ENCODE measurements at places on chromosomes 1 and 21.

- no peak for DNase-seq
These were observed 27.8 kb downstream of the ASAP3 start for GRCh38 chr1:23456226-23456625.

DNA sequence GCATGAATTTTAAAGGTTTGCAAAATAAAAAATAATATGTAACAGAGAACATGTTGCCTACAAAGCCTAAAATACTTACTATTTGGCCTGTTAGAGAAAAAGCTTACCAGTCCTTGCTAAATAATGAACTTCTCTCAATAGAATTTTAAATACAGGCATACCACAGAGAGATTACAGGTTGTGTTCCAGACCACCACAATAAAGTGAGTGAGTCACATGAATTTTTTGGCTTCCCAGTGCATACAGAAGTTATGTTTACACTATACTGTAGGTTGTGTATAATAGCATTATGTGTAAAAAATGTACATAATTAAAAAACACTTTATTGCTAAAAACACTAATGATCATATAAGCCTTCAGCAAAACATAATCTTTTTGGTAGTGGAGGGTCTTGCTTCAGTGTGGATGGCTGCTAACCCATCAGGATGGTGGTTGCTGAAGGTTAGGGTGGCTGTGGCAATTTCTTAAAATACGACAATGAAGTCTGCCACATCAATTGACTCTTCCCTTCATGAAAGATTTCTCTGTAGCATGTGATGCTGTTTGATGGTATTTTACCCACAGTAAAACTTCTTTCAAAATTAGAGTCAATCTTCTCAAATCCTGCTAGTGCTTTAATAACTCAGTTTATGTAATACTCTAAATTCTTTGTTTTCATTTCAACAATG, 48.6 kb downstream of the SCYL3 start:
- no peak for DNase-seq

DNA sequence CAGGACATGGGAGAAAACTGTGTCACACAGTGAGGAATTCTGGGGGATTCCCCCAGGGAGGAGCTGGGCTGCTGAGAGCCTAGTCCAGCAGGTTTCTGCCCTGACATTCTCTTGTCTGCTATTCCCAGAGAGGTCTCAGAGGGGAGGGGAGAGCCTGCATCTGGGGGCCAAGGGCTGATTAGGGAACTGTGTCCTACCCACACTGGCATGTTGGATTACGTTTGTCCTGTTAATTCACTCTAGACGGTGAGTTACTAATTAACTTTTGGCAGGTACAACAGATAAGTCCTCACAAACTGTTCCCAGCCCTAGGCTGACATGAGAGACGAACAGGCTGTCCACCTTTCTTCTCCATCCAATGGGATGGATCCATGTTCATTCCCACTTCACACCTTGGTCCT, 2.6 kb upstream of the SH3BGRL3 start:
- no peak for DNase-seq

GRCh38 chr1:212221801-212222200, 63.4 kb upstream of the PPP2R5A start:
- DNase-seq, result no peak

DNA sequence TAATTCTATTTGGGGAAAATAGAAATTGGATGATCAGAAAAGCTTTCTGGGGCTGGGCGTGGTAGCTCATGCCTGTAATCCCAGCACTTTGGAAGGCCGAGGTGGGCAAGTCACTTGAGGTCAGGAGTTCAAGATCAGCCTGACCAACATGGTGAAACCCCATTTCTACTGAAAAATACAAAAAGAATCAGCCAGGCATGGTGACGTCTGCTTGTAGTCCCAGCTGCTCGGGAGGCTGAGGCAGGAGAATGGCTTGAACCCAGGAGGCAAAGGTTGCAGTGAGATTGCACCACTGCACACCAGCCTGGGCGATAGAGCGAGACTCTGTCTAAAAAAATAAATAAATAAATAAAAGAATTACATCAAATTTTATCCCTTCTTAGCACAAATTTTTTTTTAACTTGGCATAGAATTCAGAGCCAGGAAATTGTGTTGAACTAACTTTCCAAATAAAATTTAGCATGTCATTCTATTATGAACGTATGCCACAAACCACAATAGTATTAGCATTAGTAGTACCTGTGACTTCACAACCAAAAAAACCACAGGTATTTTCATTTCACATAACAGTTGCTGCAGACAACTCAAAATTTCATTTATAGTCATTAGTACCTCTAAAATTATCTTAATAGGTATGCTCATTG, 4.5 kb upstream of the ANKRD13C start:
- DNase-seq, result no peak

DNA sequence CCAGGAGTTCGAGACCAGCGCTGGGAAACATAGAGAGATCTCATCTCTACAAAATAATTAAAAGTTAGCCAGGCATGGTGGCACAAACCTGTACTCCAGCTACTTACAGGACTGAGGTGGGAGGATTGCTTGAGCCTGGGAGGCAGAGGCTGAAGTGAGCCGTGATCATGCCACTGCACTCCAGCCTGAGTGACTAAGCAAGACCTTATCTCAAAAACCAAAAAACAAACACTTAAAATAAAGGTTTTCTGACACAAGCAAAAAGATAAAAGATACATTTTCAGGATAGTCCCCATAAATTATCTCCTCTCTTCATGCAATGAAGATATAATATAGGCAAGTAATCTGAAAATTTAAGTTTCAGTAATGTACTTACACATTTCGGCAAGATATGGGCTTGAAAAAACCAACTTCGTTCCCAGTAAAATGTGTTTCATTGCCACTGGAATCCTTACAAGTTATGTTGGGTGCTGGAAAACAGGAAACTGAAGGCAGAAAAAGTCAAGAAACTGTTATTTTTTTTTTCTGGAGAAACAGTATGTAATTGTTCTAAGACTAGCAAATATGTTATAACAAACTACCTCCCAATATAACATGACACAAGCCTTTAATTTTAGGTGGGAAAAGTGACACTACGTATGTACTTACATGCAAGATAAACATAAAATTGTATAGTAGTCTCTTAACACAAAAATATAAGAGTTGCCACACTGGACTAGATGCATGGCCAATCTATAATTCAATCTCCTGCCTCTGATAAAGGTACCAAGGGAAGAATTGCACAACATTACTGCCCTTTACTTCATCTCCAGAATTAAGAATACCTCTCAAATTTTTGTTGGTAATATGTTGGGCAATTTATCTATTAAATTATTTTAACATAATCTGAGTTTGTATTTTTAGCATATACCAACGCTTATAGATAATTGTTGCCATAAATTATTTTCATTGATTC, 15.7 kb downstream of the TM2D1 start:
- DNase-seq, result no peak

- no peak for DNase-seq
These were observed 9.4 kb upstream of the ATP6V1G3 start for GRCh38 chr1:198549866-198550265.

GRCh38 chr1:58755468-58755872, 28.4 kb downstream of the JUN start:
- peak; percentile 43 for DNase-seq

DNA sequence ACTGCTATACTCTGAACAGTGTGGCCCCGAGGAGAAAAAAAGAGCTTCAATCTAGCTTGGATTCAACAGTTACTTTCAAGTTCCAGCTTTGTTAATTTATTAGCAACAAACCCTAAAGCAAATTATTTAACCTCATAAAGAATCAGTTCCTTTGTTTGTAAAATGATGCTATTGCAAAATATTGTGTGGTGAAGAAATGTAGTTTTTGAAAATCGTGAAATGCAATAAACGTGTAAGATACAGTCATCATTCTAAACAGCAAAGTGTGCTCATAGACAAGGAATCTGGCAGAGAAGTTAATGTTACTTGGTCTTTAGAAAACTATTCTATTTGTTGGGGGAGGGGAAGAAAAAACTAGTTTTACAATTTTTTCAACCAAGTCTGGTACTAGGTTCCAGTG, 297.6 kb upstream of the ADGRL4 start:
- no peak for DNase-seq

DNA sequence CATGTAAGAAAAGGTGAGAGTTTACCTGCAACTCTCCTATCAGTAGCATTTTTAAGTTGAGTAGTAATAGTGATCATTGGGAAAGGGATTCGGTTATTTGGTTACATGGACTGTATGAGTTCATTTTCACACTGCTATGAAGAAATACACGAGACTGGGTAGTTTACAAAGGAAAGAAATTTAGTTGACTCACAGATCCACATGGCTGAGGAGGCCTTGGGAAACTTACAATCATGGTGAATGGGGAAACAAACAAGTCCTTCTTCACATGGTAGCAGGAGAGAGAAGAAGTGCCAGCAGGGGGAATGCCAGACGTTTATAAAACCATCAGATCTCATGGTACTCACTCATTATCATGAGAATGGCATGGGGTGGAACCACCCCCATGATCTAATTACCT, 59.3 kb upstream of the FBXO28 start:
- DNase-seq, result no peak

DNA sequence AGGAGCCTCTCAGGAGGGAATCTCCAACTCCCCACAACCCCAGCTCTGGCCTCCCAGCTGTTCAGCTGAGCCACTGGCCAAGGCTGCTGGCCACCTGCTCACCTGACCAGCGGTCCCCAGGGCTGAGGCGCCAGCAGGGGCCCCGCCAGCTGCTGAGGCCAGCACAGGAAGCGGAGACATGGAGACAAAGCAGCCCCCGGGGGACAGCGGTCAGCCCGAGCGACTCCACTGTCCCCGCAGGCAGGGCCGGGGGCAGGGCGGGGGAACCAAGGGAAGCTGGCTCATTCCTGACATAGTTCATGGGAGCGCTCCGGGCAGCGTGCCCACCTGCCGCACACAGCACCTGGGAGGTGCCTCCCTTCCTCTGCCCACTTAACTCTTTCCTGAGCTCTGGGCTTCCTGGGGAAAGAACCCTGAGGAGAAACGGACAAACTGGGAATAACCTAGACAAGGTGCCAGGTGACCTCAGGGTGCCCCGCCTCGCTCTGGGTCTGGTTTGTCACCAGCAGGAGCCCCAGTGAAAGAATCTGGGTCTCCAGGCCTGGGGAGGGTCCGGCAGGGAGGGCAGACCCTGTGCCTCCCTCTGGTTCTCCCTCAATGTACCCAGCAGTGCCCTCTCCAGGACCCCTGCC, 10.7 kb downstream of the EPHA2 start:
- DNase-seq, result no peak

DNA sequence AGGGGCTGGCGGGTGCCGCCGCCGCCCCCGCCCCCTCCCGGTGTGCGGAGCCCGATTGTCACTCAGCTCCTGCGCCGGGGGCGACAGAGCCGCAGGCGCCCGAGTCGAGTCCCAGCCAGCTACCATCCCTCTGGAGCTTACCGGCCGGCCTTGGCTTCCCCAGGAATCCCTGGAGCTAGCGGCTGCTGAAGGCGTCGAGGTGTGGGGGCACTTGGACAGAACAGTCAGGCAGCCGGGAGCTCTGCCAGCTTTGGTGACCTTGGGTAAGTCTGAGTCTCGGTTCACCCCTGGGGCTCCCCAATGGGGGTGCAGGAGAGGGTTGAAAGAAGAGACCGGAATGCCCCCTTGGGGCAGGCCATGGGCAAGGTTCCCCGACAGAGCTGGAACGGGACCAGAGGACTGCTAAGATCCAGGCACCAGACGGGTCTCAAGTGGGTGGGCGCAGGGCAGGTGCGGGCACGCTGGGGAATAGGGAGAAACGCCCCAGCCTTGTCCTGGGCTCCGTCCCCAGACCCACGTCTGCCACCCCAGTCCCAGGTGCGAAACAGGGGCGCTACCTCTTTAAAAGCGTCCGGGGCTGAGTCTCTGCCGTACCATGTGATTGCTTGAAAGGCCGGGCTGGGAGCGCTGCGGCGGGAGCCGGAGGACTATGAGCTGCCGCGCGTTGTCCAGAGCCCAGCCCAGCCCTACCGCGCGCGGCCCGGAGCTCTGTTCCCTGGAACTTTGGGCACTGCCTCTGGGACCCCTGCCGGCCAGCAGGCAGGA, at the start of gene ADORA1:
TSS of gene ADORA1 (plus strand) at position 61 of the 765 bp plus-strand sequence. CDS start 1,116 bp downstream, outside the sequence.
- DNase-seq, result no peak

DNA sequence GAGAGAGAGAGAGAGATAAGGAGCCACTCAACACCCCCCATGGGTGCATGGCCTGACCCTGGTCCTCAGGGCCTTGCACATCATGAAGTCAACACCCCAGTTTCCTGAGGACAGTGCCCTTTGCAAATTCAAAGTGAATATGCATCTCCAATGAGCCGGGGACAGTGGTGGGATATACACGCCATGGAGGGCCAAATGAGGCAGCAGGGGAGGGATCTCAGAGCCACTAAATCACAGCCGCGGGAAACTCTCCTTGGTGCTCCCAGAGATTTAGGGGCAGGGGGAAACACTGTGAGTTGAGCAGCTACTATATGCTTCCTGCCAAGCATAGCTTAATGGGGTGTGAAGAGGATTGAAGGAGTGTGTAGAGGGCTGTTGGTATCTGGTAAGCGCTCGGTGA, 35.5 kb downstream of the MATN1 start:
- DNase-seq, result no peak

DNA sequence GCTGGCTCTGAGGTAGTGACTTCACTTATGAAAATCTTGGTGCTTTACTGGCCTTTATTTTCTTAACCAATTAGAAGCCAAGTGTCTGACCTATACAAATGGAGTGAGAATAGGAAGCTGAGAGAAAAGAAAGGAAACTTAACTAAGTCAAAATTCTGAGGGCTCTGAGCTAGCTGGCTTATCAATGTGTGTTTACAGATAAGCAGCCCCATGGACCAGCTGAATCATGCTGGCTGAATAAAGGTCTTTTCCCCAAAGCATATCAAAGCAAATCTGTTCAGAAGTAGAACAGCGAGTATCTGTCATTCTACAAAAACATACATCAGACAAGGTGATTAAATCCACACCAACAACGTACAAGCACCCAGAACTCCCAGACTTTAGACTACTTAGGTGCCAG, 117.2 kb downstream of the BRINP2 start:
- DNase-seq, result no peak

DNA sequence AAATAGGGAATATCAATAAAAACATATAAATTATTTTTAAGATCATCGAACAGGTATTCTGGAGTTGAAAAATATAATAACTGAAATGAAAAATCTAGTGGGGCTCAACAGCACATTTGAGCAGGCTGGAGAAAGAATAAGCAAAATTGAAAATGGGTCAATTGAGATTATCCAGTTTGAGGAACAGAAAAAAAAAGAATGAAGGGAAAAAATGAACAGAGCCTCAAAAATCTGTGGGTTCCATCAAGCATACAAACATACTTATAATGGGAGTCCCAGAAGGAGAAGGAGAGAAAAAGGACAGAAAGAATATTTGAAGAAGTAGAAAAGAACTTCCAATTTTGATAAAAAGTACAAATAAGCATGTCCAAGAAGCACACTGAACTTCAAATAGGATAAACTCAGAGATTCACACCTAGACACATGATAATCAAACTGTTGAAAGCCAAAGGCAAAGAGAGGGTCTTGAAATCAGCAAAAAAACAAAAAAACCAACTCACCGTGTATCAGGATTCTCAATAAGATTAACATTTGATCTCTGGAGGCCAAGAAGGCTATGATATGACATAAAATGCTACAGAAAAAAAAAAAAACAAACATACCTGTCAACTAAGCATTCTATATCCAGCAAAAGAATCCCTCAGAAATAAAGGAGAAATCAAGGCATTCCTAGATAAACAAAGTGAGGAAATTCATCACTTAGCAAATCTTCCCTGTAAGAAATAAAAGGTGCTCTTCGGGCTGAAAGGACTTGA, 5.4 kb upstream of the COQ8A start:
- no peak for DNase-seq

GRCh38 chr1:228838717-228839500, 103.6 kb downstream of the RHOU start:
- no peak for DNase-seq
